Right lung (tissue), 10 donors: ENCODE measurements at places on chromosomes 11 and 22.

GRCh38 chr11:114310095-114310494 lies 13.9 kb downstream of the NNMT start:
- no peak for DNase-seq

- peak; percentile 71 for DNase-seq
Measured at GRCh38 chr22:19431649-19432132, at the start of gene HIRA. TSS of gene HIRA (minus strand) at chr22:19431733. CDS start at chr22:19431476, 257 bp downstream.

GRCh38 chr11:111367411-111368284 lies 11.4 kb downstream of the POU2AF1 start:
- no peak for DNase-seq

DNA sequence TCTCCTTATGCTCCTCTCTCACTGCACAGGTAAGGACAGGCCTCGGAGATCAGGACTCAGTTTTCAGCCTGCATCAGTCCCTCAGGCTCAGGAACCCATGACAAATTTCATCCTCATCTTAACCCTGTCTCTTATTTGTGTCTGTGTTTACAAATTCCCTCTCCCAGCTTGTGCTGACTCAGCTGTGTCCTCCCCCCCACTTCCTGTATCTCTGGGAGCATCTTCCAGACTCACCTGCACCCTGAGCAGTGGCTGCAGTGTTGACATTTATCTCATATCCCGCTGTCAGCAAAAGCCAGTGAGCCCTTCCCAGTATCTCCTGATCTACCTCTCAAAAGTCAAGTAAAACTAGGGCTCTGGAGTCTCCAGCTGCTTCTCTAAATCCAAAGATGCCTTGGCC lies 65.6 kb upstream of the VPREB1 start:
- no peak for DNase-seq

DNA sequence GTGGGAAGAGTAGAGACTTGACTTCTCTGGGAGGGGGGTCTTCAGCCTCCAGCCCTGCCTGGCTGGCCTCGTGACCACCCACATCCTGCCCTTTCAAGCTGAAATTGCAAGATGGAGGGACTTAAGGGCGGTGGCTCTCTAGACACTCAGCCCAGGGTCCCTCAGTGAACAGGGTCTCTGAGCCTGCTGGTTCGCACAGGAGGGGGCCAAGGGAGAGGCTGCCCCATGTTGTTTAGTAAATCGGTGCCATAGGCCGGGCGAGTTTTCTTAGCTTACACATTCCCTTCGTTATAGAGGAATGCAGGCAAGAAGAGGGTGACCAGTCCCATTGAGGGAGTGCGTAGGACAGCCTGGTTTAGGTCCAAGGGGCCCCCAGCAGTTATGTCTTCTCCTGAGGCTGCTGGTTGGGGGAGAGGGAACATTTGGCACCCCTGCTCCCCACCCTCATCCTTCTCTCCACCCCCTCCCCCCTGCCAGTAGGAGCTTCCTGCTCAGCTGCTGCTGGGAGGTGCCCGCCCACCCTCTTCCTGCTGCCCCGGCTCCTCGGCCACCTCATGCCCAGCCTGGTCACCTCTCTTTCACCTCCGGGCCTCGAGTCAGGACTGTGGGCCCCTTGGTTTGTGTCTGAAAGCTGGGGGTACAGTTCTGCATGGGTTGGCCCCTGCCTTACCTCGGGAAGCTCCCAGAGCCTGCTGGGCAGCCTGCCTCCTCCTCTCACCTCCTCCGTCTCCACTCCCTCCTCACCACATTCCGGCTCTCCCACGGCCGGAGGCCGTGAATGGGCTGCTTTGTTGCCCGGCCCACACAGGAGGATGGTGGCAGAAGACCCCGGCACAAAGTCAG lies 3.9 kb downstream of the FRMD8 start:
- DNase-seq, result no peak

DNA sequence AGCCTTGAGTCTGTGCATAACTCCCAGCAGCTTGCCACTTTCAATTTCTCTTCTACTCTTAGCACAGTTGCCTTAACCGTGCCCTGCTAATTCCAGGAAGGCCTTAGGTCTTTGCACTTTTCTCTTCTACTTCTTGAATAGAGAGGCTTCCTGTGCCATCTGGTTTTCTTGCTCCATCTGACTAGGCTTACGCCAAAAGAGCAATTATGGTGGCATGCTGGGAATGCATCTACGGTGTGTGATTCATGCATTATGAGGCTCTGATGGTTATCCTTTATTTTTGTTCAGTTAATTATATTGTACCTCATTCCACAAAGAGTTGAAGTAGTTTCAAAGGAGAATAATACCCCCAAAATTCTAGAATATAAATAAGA lies 29.4 kb downstream of the SIK2 start:
- DNase-seq, result no peak

- no peak for DNase-seq
Measured at GRCh38 chr11:8083871-8084281, 2.9 kb downstream of the TUB start.

DNA sequence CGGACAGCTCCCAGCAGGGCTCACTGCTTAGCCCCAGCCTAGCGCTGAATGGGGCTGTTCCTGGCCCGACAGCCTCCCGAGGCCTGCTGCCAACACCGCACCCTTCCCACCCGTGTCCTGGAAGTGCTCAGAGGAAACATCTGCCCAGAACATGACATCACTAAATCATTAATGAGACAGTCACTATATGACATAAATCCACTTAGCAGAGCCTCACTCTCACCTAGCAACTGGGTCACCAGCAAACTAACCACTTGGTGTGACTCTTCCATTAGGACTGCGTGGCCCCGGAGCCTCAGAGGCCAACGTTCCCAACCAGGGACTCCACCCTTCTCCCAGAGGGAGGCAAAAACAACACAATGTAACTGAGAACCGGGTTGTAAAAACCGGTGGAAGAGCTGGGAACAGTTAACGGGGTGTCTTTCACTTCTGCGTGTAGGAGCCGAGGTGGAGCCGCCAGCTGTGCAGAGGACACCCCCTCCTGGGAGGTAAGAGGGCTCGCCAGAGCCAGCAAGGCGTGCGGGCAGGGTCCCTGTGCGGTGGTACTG lies 21.4 kb upstream of the PACSIN2 start:
- no peak for DNase-seq

- DNase-seq, result no peak
Measured at GRCh38 chr22:50547263-50547985, 1.7 kb downstream of the KLHDC7B start.

DNA sequence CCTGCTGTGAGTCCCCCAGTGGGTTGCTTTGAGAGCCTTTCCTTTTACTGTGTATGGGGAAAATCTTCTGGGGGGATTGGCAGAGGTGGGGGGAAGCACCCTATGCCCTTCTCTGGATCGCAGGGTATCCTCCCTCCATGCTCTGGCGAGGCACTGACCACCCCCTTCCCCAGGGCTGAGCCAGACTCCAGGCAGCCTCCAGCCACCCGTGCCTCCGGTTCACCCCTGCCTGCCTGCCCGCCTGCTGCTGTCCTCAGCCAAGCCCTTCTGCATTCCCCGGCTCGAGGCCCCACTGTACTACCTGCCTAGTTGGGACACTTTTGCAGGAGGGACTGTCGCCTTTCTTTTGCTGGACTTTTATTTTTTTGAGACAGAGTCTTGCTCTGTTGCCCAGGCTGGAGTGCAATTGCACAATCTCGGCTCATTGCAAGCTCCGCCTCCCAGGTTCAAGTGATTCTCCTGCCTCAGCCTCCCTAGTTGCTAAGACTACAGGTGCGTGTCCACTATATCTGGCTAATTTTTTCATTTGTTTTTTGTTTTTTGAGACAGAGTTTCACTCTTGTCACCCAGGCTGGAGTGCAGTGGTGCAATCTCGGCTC lies 23.8 kb upstream of the TP53I11 start:
- DNase-seq, result no peak

- DNase-seq, result no peak
Measured at GRCh38 chr11:108754901-108755625, 90.2 kb downstream of the DDX10 start.

DNA sequence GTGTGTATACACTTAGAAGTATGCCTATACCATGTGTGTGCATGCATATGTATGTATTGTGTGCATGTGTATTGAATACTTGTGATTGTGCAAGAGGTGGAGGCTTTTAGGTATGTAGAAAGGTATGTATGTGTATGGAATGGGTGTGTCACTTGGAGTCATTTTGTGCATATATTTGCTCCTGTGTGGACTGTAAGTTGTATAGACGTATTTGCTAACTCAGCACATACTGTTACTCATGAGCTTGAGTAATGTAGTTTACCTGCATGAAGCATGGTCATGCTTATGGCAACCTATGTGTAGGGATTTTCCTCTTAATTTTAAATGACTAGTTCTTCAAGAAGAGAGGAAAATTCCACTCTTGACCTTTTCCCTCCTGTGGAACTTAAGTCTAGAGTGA lies 507.6 kb upstream of the LARGE1 start:
- DNase-seq, result no peak

DNA sequence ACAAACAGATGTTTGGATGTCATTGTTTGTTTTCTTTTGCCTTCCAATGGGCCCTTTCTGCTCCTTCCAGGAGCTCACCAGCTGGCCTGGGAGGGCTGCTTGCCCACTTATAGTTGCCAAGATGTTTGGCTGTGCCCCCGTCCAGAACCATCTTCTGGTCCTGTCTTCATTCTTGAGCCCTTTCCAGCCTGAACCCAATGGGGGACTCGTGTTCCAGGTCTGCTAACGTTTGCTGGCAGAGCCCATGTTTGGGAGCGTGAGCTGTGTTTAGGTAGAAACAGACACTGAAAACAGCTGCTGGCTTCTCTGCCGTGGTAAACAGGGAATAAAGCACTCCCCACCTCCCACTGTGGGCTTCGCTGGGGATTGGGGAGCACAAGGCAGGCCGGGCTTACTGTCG lies 83.2 kb upstream of the SYT13 start:
- no peak for DNase-seq
